ENCODE measurements at places on chromosomes 5 and 9.

DNA sequence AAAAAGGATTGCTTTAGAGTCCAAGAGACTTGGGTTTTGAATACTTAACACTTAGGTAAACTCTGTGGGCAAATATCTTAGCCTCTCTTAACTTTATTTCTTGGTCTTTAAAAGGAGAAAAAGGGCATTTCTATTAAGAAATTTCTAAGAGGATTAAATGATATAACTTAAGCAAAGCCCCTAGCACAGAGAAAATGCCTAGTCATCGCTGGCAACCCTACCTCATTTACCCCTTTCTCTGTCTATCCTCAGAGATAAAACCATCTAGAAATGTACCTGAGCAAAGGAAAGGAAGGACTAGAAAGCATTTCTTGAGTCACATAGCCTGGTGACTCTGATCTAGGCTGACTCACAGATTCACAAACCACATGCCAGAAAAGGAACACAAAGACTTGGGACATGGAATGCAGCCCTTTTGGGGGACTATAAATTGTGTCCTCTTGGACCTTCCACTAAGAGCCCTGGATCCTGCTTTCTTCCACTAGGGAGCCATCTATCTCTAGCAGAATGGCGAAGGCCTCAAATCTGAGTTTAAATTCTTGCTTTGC lies 120.6 kb downstream of the FOXD1 start:
- no peak for DNase-seq

DNA sequence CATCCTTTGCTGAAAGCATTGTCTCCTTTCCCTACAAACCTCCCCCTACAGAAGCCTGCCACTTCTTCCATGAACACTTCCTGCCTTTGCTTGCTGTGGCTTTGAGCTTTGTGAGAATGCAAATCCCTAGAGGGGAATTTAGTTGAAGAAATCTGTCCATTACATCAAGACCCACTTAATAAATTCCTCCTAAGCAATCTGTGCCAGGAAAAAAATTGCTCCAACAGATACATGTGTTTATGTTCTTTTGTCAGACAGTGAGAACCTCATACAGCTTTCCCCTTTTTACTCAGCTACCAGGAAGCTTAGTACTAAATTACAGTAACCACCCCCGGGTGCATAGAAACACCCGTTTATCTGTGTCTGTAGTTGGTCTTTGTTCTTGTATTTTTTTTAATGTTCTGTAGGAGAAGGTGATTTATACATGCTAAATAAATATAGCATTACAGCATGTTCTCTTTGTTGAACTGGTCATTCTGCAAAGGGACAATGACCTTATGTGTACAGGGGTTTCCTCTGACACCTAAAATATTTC lies 43.9 kb downstream of the SH3TC2 start:
- DNase-seq, result no peak

- DNase-seq, result no peak
Measured at GRCh38 chr9:101038488-101038887, 10.0 kb downstream of the PLPPR1 start.

- DNase-seq, result no peak
Measured at GRCh38 chr9:123283048-123283408, 14.6 kb upstream of the STRBP start.

- DNase-seq, result no peak
Measured at GRCh38 chr9:114798780-114799427, 6.9 kb downstream of the TNFSF15 start.

DNA sequence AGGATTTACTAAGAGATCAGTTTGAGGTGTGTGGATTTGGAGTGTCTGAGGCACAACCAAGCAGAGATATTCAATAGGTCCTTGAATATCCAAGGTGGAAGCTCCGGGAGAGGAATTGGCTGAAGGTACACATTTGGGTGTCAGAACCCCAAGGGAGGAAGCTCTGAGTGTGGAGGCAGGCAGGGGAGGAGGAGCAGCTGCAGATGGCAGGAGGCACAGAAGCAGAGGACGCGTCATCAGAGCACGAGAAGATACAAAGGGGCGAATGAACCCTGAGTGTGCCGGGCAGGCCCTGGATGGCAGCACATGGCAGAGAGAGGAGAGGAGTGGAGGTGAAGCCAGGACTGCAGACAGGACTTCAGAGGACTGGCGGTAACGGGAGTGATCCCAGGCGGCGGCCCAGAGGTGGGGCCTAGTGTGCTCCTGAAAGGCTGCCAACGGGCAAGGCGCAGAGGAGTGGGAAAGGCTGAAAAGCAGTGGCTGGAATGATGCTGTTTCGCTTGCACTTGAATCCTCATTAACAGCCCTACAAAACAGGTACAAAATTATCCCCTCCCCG lies 179.8 kb downstream of the FANCC start:
- DNase-seq, result no peak

DNA sequence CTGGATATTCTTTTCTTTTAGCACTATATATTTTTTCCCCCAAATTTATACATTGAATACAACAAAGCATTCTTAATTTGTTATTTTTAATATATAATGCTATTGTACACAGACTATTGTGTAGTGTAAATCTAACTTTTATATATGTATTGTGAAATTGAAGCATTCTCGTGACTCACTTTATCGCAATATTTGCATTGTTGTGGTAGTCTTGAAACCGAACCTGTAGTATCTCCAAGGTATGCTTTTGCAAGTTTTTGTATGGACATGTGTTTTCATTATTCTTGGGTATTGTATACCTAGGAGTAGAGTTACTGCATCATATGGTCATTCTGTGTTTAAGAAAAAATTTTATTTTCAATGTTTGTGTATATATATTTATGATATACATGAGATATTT lies 49.6 kb downstream of the NSD1 start:
- no peak for DNase-seq

DNA sequence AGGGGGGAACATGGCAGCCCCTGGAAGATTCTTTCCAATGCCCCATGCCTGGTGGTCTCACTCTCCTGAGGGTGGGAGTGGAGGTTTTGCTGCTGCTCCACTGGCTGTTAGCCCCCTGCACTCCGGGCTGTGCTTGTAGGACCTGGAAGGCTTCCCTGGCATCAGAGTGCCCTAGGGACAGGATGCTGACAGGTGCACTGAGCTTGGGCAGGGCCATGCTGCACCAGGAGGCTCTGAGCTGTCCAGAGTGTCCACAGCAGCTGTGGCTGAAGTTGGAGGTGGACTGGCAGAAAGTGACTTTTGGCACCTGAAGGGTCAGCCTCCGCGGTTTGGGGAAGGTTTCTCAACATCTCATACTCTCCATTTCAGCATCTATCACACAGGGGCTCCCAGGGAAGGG lies 249.1 kb downstream of the GADD45G start:
- DNase-seq, result no peak

- DNase-seq, result no peak
Measured at GRCh38 chr5:33311893-33312292, 128.9 kb upstream of the TARS1 start.

DNA sequence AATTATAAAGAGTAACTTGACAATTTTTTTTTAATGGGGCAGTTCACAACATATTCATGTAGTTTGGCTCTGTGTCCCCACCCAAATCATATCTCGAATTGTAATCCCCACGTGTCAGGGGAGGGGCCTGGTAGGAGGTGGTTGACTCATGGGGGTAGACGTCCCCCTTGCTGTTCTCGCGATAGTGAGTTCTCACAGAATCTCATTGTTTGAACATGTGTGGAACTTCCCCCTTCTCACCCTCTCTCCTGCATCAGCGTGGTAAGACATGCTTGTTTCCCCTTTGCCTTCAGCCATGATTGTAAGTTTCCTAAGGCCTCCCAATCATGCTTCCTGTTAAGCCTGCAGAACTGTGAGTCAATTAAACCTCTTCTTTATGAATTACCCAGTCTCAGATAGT lies 40.7 kb downstream of the FBXW11 start:
- peak; percentile 61 for DNase-seq

GRCh38 chr9:76330034-76330433 lies 64.2 kb downstream of the RFK start:
- DNase-seq, result peak; percentile 3

DNA sequence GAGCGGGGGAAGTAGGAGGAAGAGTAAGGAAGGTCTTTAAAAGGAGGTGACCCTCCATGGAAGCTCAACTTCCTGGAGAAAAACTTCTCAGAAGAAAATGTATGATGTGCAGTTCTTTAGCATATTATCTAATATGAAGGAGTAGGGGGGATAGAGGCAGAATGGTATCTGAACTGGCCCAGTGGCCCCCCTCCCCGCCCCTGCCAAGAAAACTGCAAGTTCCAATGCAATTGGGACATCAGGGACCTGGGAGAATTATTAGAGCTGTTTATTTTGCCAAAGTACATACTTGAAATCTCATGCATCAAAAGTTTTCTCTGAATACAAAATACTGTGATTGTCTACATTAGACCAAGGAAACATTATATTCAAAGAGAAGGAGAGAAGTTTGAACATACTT lies 40.6 kb upstream of the GAS1 start:
- DNase-seq, result no peak

DNA sequence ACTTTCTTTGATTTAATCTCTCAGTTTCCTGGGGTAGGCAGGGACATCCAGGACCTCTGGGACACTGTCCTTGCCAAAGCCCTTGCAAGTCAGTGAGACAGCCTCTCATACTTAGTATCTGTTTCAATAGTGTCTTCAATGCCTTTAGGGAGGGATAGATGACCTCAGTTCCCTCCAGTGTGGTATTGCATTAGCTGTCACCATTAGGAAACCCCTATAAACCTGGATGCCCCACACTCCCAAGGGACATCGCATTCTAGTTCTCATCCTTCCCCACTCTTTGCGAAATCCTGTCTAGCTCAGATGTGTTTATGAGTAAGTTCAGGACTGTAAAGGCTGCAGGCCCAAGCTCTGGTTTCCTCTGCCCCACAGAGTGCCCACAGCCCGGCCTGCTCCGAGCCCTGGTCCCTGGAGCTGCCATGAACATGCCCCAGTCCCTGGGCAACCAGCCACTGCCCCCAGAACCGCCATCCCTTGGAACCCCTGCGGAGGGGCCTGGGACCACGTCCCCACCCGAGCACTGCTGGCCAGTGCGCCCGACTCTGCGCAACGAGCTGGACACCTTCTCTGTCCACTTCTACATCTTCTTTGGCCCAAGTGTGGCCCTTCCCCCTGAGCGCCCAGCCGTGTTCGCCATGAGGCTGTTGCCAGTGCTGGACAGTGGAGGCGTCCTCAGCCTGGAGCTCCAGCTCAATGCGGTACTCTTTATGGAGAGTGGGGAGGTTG lies 13.2 kb downstream of the TMEM8B start:
- no peak for DNase-seq

GRCh38 chr5:149851211-149851610 lies 93.4 kb downstream of the PDE6A start:
- DNase-seq, result no peak

DNA sequence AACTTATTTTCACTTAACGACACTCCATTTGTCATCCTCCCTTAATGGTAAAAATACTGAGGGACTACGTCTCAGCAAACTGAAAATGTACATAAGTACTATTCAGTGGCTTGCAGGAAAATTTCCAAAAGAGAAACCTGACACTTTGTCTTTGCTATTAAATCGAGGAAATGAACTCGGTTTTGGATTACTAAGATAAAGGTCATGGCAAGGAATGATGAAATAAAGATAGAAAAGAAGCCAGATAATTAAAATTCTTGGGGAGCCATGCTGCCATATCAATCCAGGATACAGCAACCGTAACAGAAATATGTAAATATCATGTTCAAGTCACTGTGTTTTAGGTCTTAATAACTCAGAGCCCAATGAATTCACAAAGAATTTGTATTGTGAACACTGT lies 647.8 kb downstream of the CDH9 start:
- DNase-seq, result no peak

DNA sequence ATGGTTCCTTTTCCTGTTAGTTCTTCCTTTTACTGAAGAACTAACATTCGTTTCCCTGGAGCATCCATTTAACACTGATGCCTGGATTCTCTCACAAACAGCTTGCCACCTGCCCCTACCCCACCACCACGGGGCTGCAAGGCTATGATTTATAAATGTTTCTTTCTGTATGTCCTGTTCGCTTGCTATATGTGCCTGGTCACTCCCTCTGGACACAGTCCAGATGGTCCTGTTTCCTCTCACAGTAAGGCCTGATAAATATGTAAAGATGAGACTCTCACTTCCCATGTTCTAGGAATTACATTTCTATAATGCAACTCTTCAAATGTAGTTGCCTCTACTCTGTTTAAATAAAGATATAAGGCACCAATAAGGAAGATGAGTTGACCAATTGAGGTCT lies 146.4 kb upstream of the SHB start:
- DNase-seq, result peak; percentile 46

- DNase-seq, result peak; percentile 93
Measured at GRCh38 chr5:82111191-82111590, 139.4 kb downstream of the ATG10 start.

GRCh38 chr5:68464424-68464823 lies 248.9 kb downstream of the PIK3R1 start:
- DNase-seq, result no peak

DNA sequence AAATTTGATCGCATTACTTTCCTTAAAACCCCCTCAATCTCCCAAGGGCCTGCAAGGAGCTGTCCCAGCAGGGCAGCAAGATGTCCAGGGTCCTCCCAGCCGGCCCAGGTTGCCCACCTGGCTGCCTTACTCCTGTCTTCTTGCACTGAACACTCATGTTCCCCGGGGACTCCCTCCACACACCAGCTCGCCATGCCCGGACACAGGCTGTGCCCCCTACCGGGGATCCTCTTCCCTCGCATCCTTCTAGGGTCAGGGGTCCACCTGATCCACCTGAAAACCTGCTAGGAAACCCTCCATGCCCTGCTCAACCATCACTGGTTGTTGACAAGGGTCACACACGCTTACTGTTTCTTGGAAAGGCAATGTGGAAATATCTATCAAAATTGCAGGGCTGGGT lies 172.0 kb upstream of the MSX2 start:
- DNase-seq, result no peak

DNA sequence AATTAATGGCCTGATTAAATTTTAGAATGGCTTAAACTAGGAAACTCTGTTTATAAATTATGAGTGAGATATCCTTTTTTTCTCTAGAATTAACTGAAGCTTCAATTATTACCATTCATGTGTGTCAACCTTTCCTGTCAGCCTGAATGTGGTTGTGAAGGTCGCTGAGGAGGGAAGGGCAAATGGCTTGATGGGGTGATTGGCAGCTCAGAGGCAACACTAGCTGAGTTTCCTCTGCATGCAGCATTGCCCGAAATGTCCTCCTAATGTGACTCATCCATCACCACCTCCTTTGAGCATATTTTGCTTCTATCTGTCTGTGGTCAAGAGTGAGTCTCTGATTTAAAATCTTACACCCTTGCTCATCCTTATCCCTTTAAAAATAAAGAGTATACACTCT lies 281.9 kb downstream of the TENT4A start:
- DNase-seq, result no peak

DNA sequence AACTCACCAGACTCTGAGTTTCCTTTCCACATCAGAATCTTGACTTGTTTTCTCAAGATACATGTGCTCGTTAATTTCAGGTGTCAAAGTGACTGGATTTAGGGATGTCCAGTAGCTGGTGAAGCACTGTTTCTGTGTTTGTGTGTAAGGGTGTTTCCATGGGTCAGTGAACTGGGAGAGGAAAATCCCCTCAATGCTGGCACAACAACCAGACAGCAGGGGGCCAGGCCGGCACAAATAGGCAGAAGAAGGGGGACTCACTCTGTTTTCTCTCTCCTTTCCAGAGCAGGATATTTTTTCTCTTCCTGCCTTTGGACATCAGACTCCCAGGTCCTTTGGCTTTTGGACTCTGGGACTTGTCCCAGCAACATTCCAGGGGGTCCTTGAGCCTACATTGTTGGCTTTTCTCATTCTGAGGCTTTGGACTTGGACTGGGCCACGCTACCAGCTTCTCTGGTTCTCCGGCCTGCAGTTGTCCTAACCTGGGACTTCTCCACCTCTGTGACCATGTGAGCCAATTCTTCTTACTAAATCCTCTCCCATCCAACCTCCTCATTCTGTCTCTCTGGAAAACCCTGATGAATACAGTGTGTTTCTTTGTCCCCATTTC lies 144.0 kb downstream of the CAAP1 start:
- no peak for DNase-seq

All from OCI-M1 (cell line).